Foreskin keratinocyte (primary cell): ENCODE measurements at places on chromosomes 2 and 18. TPM values are rescaled to one million over a fixed set of nuclear protein-coding genes. Genes with fewer than 3 reads are reported as not detected.

C2orf66 gene
- 0.14 TPM in 2 replicates for total RNA-seq

ZDBF2 gene
- total RNA-seq = 4.0 and 5.2 TPM in 2 replicates

UGP2 gene
- 157 and 178 TPM in 2 replicates for total RNA-seq

SIX2 gene
- total RNA-seq = not detected in 2 replicates

GATA6 gene
- total RNA-seq = 0.03 and 0.07 TPM in 2 replicates

EMILIN1 gene
- total RNA-seq = 0.37 and 0.39 TPM in 2 replicates
